ENCODE measurements at places on chromosomes 4 and X.

DNA sequence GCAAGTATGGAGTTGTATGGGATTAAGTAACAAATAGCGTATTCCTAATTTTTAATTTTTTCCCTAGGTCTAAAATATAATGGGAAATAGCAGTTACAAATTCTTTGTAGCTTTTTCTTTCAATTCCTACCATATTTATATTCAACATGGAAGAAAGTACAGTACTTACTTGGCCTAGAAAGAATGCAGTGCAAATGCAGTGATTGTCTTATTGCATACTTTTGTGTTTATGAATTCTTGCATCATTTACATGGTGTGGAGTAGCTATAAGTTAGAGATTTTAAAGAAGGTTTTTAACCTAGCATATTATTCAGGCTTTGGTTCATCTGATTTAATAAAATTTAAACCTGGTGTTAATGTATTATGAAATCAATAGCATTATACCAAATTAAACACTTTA is 263.3 kb downstream of the BMPR1B start:
- no peak for DNase-seq

GRCh38 chrX:74249963-74250362 is 54.0 kb upstream of the ZCCHC13 start:
- DNase-seq = no peak

DNA sequence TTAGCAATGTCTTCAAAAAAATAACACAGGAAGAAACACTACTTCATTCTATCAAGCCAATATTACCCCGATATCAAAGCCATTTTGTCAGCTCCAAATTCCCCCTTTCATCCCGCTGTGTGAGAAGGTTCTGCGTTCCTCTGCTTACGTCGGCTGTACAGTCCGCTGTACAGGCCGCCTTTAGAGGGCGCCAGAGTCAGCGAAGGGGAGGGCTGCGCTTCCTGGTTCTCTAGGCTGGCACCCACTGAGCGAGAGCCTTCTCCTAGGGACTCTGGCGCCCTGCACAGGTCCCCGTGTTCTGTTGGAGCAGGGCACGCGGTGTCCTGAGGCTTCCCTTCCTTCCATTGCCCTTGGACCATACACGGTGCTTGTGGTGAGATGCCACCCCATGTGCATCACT is 25.3 kb upstream of the CT45A1 start:
- DNase-seq = no peak

GRCh38 chr4:172818901-172819300 is 349.7 kb upstream of the GALNT7 start:
- DNase-seq = no peak

DNA sequence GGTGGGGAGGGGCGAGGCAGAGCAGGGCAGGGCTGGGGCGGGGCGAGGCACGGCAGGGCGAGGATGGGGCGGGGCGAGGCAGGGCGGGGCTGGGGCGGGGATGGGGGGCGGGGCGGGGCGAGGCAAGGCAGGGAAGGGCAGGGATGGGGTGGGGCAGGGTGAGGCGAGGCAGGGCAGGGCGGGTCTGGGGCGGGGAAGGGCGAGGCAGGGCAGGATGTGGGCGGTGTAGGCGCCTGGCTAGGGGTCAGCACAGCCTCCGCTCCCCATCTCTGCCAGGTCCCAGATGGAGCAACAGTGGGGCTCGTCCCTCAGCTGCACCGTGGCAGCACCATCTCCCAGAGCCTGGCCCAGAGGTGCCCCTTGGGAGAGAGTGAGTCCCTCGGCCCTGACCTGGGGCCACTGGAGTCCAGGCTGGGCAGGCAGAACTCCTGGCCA is 4.2 kb upstream of the SRPK3 start:
- DNase-seq = no peak

GRCh38 chr4:165388756-165389155 is 9.9 kb downstream of the CPE start:
- DNase-seq = no peak

DNA sequence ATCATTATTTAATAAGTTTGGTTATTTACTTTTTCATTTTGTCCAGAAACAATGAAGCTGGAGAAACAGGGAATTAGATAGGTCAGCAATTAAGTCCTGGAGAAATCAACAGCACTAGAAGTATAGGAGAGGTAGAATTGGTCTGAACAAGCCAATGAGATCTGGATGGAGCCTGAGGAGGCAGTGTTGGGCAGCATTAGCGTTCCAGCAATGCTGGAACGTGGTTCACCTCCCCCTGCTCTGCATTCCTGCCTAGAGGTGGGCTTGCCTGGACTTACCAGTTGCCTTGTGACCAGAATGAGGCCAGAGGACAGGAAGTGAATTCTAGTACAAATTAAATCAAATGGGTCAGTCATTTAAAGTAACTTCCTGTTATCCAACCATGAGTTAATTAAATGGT is 4.6 kb downstream of the RASSF6 start:
- DNase-seq = no peak

- no peak for DNase-seq
Measured at GRCh38 chrX:69314436-69315348, 149.4 kb upstream of the PJA1 start.

- DNase-seq = no peak
Measured at GRCh38 chr4:72318421-72319170, 250.4 kb downstream of the ADAMTS3 start.

- DNase-seq = peak; percentile 26
Measured at GRCh38 chr4:145609481-145610427, 9.4 kb upstream of the MMAA start.

DNA sequence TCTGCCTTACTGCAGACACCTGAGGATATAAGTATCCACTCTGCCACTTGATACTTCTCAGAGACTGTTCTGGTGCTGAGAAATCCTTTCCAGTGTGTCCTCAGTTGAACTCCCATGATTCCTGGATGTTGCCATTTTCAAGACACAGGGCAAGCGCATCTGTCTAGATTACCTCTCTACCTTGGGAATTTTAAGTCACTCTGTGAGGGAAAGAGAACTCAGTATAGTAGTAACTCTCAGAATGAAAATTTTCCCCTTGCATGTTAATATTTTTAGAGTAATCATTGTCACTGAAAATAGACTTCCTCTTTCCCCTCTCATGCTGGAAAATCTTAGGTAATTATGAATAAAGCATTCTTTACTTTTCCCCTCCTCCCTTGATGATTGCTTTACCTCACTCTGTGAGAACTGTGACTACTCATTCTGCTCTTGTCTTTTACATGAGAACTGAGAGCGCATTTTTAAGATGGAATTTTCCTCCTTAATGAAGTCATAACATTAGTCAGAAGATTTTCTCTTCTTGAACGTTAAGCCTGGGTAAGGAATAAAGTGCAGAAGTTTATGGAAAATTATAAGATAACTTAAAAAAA is 45.0 kb downstream of the TET2 start:
- no peak for DNase-seq

- DNase-seq = no peak
Measured at GRCh38 chr4:2065106-2065930, 6.2 kb downstream of the NAT8L start.

DNA sequence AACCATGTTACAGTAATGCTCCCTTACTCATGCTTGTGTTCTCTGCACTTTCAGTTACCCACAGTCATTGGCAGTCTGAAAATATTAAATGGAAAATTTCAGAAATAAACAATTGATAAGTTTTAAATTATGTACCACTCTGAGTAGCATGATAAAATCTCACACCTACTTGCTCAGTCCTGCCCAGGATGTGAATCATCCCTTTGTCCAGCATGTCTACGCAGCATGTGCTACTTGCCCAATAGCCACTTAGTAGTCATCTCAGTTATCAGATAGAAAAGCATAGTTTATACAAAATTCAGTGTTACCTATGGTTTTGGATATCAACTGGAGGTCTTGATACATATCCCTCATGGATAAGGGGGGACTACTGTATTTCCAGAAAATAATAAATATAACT is 577.1 kb downstream of the GALNTL6 start:
- no peak for DNase-seq

DNA sequence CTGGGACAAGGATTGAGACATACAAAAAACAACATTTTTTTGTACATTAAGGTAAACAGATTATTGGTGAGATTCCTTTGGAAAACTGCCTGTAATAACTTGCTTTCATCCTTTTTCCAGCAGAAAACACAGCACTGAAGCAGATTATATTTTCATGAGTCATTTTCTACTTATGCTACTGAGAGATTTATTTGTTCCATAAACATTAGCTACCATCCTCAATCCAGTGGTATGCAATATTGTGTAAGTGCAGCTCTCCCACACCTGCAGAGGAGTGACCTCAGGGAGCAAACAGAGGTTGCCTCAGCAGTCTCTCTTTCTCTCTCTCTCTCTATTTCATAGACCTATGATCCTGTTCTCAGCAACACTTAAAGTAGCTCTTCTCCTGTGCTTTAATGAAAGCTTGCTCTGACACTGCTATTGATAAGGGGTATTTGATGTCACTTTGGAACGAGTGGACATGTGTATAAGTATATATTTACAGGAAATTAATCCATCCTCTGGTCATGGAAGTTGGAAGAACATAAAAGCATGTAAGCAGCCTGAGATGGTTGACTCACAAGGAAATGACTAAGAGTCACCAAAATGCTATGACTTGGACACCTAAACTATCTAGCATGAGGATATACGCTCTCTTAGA is 163.7 kb upstream of the SPANXC start:
- no peak for DNase-seq

DNA sequence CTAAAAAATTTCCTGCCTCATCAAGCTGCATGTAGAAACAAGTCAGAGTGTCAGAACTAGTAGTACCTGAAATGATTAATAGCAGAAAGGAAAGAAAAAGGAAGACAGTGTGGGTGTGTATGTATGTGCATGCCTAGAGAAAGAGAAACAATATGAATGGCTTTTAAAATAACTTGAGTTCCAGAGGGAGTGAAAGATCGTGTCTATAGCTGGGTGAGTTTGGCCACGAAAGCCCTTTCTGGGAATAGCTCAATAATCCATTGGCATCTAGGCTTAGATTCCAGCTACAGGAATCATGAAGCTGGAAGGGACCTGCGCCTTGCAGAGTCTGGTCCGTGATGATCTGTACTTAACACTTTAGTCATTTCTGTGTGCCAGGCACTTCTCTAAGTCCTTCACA is 195.6 kb downstream of the RAPGEF2 start:
- DNase-seq = no peak

DNA sequence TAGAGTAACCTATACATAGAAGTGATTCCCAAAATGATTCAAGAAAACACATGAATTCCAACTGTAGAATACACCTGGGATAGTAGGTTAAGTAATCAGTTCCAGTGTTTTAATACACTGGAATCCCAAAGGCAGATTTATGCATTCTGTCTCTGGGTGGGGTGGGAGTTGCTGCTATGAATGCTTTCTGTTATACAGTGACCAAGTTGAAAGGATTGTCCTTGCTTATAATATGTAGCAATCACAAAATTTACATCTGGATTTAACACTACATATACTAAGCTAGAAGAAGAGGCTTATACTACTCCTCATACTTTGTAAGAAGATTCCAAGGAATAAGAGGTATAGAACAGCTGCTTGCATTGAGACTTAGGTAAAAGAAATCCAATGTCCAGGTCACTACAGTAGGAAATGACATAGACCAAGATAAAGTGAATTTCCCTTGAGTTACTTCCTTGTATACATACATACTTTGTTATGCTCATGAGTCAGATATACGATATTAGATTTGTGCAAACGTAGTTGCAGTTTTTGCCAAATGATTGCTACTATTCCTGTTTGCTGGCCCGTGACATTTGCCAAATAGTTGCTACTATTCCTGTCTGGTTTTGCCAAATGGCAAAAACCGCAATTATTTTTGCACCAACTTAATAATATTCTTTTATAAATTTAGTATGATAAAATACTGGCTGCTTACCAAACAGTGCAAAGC is 210.5 kb upstream of the DIAPH2 start:
- DNase-seq = no peak

DNA sequence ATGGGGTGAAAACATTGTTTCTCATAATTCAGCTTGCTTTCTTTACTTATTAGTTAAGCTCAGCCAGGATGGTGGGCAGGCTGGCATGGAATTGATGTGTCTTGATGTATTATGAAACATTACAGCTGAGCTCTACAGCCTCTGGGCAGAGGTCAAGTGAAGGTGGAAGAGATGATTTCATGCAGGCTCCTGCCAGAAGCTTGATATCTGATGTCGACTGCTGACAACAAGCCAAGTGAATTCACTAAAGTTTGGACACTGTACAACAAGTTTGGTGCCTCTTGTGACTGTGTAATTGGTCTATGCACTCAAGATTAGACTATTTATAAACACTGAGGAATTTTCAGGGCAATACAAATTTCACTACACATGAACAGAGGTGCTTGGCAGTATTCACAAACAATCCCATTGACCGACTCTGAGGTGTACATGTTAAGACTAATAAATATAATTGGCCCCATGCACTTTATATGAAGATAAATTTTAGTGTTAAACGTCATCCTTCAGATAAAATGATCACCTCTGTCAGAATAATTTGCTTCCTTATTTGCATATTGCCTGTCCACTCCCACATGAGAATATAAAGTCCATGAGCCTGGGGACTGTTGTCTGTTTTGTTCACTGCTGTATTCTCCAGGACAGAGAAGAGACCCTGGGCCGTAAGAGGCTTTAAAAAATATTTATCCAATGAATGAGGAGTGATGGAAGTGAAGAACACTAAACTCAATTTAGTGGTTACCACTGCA is 612.2 kb downstream of the IQCM start:
- no peak for DNase-seq

- no peak for DNase-seq
Measured at GRCh38 chr4:8830056-8830455, 41.6 kb downstream of the HMX1 start.

DNA sequence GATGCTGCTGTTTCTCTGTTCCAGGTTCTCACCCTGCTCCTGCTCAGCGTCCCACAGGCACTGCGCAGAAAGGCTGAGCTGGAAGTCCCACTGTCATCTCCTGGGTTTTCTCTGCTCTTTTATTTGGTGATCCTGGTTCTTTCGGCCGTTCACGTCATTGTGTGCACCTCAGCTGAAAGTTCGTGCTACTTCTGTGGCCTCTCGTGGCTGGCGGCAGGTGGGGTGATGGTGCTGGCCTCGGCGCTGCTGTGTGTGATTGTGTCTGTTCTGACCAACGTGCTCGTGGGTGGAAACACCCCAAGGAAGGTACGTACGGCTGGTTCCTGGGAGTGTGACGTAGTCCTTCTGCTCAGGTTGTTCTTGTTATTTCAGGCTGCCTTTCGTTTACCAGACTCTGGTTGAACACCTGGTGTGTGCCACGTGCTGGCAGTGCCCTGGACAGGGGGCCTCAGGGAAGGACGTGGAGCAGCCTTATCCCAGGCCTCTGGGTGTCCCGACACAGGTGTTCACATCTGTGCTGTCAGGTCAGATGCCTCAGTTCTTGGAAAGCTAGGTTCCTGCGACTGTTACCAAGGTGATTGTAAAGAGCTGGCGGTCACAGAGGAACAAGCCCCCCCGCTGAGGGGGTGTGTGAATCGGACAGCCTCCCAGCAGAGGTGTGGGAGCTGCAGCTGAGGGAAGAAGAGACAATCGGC is 22.8 kb downstream of the PIGG start:
- DNase-seq = no peak

- no peak for DNase-seq
Measured at GRCh38 chr4:138833974-138834373, 181.6 kb upstream of the NOCT start.

- DNase-seq = no peak
Measured at GRCh38 chr4:16136827-16137226, 53.0 kb upstream of the PROM1 start.

- DNase-seq = no peak
Measured at GRCh38 chrX:19709812-19710518, 177.4 kb downstream of the SH3KBP1 start.

- DNase-seq = no peak
Measured at GRCh38 chrX:105210258-105210657, 10.2 kb downstream of the TEX13A start.

GRCh38 chr4:182019148-182019652 is 224.0 kb upstream of the TENM3 start:
- DNase-seq = no peak
